ENCODE measurements at places on chromosomes 12 and 14.
A peak's percentile ranks its signal among the peaks of the same experiment; 100 is the strongest.

- DNase-seq = no peak
- H3K4me1 ChIP-seq = peaks cover 6% of the 10 kb centered on the region
- no peak overlapping the region for H3K27ac ChIP-seq
Observed at GRCh38 chr14:104228221-104228620, 89.8 kb downstream of the KIF26A start.

- H3K27me3 ChIP-seq = peaks cover 2% of the 10 kb centered on the region
- no peak overlapping the region for H3K27ac ChIP-seq
- no peak for DNase-seq
Observed at GRCh38 chr12:88241862-88242570, 99.9 kb downstream of the TMTC3 start.

GRCh38 chr12:54374562-54375258 is 9.8 kb downstream of the ZNF385A start:
- H3K36me3 ChIP-seq = no peaks in the 10 kb centered on the region
- H3K4me1 ChIP-seq = no peaks in the 10 kb centered on the region
- no peaks in the 10 kb centered on the region for H3K27me3 ChIP-seq
- H3K4me3 ChIP-seq = no peak overlapping the region
- H3K27ac ChIP-seq = no peak overlapping the region

DNA sequence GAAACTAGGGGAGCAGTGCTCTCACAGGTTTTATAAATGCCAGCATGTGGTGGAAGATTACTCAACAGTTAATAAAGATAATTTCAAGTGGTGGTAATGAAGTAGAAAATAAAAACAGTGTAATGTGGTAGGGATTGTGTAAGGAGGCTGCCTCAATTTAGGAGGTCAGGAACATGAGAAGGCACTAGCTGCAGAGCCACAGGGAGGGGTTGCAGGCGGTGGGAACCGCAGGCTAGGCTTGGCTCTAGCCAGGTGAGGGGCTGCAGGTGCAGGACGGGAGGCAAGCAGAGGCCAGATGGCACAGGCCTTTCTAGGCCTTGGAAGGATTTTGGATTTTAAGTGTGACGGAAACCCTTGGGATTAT is 768 bp downstream of the METTL25 start:
- peak overlapping the region; percentile 98 for H3K27ac ChIP-seq
- peak overlapping the region; percentile 97 for H3K4me3 ChIP-seq
- H3K36me3 ChIP-seq = peaks cover 8% of the 10 kb centered on the region
- peaks cover 9% of the 10 kb centered on the region for H3K27me3 ChIP-seq

DNA sequence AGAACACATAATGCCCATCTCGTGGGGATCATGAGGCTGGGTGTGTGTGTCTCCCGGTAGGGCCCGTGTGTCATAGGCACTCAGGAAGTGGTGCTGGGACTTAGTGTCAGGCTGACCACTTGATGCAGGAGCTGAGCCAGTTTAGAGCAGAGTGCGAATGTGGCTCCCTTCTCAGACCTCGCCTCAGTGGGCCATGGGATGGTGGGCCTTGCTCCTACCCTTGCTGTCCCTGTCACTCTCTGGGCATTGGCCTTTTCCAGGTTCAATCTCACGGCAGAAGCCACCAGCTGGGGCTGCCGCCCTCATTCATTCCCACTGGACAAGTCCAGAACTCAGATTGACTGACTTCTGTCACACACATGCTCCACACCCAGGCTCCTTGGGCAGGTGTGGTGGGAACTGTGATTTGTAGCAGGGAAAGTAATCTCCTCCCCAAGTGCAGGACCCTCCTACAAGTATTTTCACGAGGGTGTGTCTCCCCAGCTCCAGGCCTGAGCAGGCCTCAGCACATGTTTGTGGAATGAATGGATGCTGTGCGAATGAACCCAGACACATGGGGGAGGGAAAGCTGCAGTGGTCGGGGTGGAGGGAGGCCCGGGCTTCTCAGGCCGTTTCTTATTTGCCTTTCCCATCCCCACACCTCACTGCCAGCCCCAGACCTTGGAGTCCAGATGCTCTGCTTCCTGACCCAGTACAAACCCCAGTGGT is 54.9 kb downstream of the BEGAIN start:
- no peak overlapping the region for H3K27ac ChIP-seq
- no peak for DNase-seq
- peaks cover 2% of the 10 kb centered on the region for H3K27me3 ChIP-seq
- H3K4me1 ChIP-seq = peaks cover 13% of the 10 kb centered on the region

GRCh38 chr12:4615667-4616066 is 33.2 kb downstream of the AKAP3 start:
- H3K27ac ChIP-seq = no peak overlapping the region
- peaks cover 26% of the 10 kb centered on the region for H3K36me3 ChIP-seq
- no peak for DNase-seq
- no peaks in the 10 kb centered on the region for H3K4me1 ChIP-seq
- no peaks in the 10 kb centered on the region for H3K27me3 ChIP-seq

DNA sequence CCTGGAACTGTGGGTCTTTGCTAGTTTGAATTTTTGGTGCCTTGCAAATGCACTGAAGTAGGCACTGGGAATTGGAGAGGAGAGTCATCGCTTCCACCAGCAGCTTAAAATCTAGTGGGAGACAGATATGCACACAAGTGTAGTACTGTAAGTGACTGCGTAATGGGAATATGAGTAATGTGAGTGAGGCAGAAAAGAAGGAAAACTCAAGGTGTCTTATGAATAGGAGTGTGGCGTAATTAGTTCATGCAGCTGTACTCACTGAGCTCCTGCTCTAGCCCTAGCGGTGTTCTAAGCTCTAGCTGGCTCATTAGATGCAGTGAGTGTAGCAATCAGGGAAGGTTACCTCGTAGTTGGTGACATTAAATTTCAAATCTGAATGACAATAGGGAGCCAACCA is 2.8 kb downstream of the TCP11L2 start:
- H3K4me1 ChIP-seq = peaks cover 40% of the 10 kb centered on the region
- no peak for DNase-seq
- peaks cover 20% of the 10 kb centered on the region for H3K27me3 ChIP-seq
- no peak overlapping the region for H3K4me3 ChIP-seq
- H3K36me3 ChIP-seq = no peaks in the 10 kb centered on the region

- DNase-seq = no peak
- no peak overlapping the region for H3K4me3 ChIP-seq
- H3K36me3 ChIP-seq = peaks cover 16% of the 10 kb centered on the region
- peaks cover 37% of the 10 kb centered on the region for H3K4me1 ChIP-seq
- no peak overlapping the region for H3K27ac ChIP-seq
Observed at GRCh38 chr12:96321941-96322340, 78.3 kb downstream of the CDK17 start.

GRCh38 chr12:54028314-54029201 is at the start of gene HOXC6:
TSS of gene HOXC6 (plus strand) at chr12:54028440. CDS start at chr12:54028522, 82 bp downstream.
- no peaks in the 10 kb centered on the region for H3K36me3 ChIP-seq
- peaks cover 66% of the 10 kb centered on the region for H3K27me3 ChIP-seq
- peaks cover 10% of the 10 kb centered on the region for H3K4me1 ChIP-seq
- H3K27ac ChIP-seq = no peak within 1 kb of the TSS

GRCh38 chr12:120397824-120398540 is 29.0 kb upstream of the MSI1 start:
- H3K27ac ChIP-seq = no peak overlapping the region
- peaks cover 1% of the 10 kb centered on the region for H3K4me1 ChIP-seq
- no peaks in the 10 kb centered on the region for H3K36me3 ChIP-seq
- H3K4me3 ChIP-seq = no peak overlapping the region
- no peak for DNase-seq

GRCh38 chr12:30847259-30847658 is 79.3 kb upstream of the TSPAN11 start:
- H3K27ac ChIP-seq = no peak overlapping the region
- H3K4me1 ChIP-seq = peaks cover 6% of the 10 kb centered on the region
- peak; percentile 57 for DNase-seq
- H3K27me3 ChIP-seq = no peaks in the 10 kb centered on the region

DNA sequence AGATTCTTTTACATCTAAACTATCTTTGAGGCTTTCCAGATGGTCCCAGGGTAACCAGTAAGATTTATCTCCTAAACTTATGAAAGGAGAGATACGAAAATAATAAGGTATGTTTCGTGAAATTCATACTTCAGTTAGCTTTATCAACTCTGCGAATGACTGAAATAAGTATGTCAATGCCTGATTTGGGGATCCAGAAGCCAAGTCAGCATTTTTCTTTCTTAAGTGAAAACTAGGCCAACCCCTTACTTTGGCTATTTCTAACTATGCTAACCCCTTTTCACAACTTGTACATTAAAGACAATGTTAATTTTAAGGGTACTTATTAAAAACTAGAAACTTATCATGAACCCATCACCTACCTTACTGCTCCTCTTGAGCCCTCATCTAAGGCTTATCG is 26.9 kb upstream of the NID2 start:
- no peak overlapping the region for H3K27ac ChIP-seq
- peaks cover 3% of the 10 kb centered on the region for H3K27me3 ChIP-seq
- DNase-seq = no peak
- H3K36me3 ChIP-seq = no peaks in the 10 kb centered on the region
- H3K4me1 ChIP-seq = peaks cover 4% of the 10 kb centered on the region
- H3K4me3 ChIP-seq = no peak overlapping the region

- H3K27me3 ChIP-seq = peaks cover 24% of the 10 kb centered on the region
- DNase-seq = no peak
- no peaks in the 10 kb centered on the region for H3K36me3 ChIP-seq
- peaks cover 17% of the 10 kb centered on the region for H3K4me1 ChIP-seq
- H3K27ac ChIP-seq = peak overlapping the region; percentile 39
- H3K4me3 ChIP-seq = peak overlapping the region; percentile 70
Observed at GRCh38 chr12:104957719-104958000, 430 bp downstream of the SLC41A2 start.

DNA sequence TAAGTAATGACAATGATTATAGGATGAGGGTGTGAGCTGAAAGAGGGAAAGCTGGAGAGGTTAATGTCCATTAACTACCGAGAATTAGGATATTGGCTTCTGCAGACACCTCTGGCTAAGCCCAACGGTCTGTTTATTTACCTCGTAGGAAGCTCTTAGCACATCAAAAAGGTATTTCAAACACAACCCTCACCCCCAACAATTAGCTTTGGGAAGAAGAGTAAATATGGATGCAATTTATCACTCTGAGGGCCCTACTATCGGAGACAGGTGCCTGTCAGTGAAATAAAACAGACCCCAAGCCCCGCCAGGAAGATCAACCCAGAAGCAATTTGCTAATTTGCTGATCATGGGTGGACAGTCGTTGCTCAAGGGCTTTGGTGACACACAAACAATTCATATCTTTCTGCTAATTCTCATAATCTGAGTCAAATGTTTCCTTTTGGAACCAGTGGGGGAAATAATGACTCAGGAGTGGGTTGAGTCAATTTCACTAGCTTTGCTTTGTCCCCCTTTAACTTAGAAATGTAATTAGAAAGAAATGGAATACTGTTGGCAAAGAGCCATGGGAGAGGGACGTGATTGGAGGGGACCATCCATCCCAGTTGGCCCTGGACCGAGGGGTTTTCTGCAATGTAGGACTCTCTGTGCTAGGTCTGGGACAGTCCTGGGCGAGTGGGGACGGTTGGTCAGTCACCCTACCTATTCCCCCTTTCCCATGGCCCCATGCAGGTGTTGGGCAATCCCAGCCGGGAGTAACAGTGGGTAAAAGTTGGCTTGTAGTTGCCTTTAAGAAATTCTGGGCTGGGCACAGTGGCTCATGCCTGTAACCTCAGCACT is 99.1 kb upstream of the MED13L start:
- H3K4me1 ChIP-seq = no peaks in the 10 kb centered on the region
- peaks cover 2% of the 10 kb centered on the region for H3K27me3 ChIP-seq
- H3K27ac ChIP-seq = no peak overlapping the region
- no peak overlapping the region for H3K4me3 ChIP-seq
- no peaks in the 10 kb centered on the region for H3K36me3 ChIP-seq

DNA sequence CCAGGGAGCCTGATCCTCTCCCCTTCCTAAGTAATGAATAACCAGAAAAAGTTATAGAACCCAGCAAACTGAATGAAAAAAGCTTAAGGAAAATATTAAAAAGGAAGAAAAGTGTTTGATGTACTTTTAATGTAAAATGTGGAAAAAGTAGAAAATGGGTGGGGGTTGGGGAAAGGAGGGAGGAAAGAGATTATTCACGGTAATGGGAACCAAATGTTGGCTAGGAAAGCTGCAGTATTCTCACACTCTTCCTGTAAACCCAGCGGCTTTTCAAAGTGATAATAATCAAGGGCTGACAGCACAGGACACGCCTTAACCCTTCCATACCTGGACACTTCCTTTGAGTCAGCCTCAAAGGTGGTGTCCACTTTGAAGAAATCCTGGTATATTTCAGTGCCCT is 139.2 kb downstream of the TGFB3 start:
- no peak overlapping the region for H3K27ac ChIP-seq
- no peaks in the 10 kb centered on the region for H3K27me3 ChIP-seq
- H3K36me3 ChIP-seq = peaks cover 4% of the 10 kb centered on the region
- no peaks in the 10 kb centered on the region for H3K4me1 ChIP-seq
- no peak overlapping the region for H3K4me3 ChIP-seq

DNA sequence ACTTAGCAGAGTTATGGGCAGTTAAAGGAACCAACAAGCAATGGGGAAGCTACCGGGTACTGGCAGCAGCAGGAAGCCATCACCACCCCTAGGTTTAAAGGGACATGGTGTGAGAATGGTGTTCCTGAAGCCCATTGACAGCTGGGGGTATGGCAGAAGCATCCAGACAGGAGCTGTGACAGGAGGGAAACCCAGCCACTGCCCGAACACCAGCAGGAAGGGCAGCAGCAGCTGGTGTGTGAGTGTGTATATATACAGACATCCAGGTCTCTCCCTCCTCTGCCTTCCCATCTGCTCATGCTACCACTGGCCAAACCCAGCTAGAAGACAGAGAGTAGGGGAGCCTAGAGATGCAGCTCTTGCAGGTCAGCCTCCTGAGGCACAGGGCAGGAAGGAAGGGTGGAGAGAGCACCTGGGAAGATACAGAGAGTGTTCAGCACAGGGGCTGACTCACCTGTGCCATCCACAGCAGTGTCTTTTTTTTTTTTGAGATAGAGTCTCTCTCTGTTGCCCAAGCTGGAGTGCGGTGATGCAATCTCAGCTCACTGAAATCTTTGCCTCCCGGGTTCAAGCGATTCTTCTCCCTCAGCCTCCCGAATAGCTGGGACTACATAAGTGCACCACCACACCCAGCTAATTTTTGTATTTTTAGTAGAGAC is 9.2 kb upstream of the ADCK1 start:
- no peaks in the 10 kb centered on the region for H3K4me1 ChIP-seq
- H3K36me3 ChIP-seq = no peaks in the 10 kb centered on the region
- H3K27me3 ChIP-seq = peaks cover 3% of the 10 kb centered on the region
- no peak overlapping the region for H3K27ac ChIP-seq

DNA sequence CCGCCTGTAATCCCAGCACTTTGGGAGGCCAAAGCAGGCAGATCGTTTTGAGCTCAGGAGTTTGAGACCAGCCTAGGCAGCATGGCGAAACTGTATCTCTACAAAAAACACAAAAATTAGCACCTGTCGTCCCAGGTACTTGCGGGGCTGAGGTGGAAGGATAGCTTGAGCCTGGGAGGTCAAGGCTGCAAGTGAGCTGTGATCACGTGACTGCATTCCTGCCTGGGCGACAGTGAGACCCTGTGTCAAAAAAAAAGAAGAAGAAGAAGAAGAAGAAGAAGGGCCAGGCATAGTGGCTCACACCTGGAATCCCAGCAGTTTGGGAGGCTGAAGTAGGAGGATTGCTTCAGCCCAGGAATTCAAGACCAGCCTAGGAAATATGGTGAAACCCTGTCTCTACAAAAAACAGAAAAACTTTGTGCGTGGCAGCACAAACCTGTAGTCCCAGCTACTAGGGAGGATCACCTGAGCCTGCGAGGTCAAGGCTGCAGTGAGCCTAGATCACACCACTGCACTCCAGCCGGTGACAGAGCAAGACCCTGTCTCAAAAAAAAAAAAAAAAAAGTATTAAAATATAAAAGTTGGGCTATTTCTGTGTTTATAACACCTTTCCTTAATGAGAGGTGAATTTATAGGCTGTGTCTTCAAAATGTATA is 15.5 kb downstream of the RXYLT1 start:
- H3K4me1 ChIP-seq = no peaks in the 10 kb centered on the region
- no peak overlapping the region for H3K27ac ChIP-seq
- H3K4me3 ChIP-seq = no peak overlapping the region
- peaks cover 13% of the 10 kb centered on the region for H3K36me3 ChIP-seq

GRCh38 chr14:104206281-104206904 is 68.0 kb downstream of the KIF26A start:
- no peaks in the 10 kb centered on the region for H3K27me3 ChIP-seq
- DNase-seq = no peak
- H3K4me1 ChIP-seq = no peaks in the 10 kb centered on the region
- H3K4me3 ChIP-seq = no peak overlapping the region
